Dermis blood vessel endothelial cell (primary cell): ENCODE measurements at places on chromosomes 4 and X. TPM values are rescaled to one million over a fixed set of nuclear protein-coding genes. Genes with fewer than 3 reads are reported as not detected.

Gene TMEM154
- total RNA-seq: 1.0 and 3.1 TPM in 2 replicates

Gene APEX2
- total RNA-seq: 8.3 and 12.6 TPM in 2 replicates

Gene BMX
- 208 and 253 TPM in 2 replicates for total RNA-seq

Gene SLC10A4
- 0.05 TPM in 1 of 2 replicates, not detected in the other for total RNA-seq

Gene AFP
- total RNA-seq: not detected in 2 replicates

Gene GAGE12H
- not detected in 2 replicates for total RNA-seq

Gene FMR1NB
- not detected in 2 replicates for total RNA-seq

Gene SPATA18
- total RNA-seq: 4.3 and 4.6 TPM in 2 replicates

Gene CT83
- not detected in 2 replicates for total RNA-seq

Gene RASSF6
- total RNA-seq: under 0.01 and 0.23 TPM in 2 replicates

Gene P2RY4
- total RNA-seq: not detected in 2 replicates

Gene AKAP14
- not detected in 2 replicates for total RNA-seq

Gene CENPVL1
- total RNA-seq: not detected in 2 replicates

Gene LIMCH1
- 44.5 and 53.8 TPM in 2 replicates for total RNA-seq

Gene ITM2A
- 39.5 and 63.8 TPM in 2 replicates for total RNA-seq

Gene COX18
- 10.2 and 22.9 TPM in 2 replicates for total RNA-seq
